ENCODE measurements at places on chromosomes 12 and 14.

GRCh38 chr12:30874455-30875321, 51.9 kb upstream of the TSPAN11 start:
- peak; percentile 38 for DNase-seq

GRCh38 chr12:31322801-31323207, 3.1 kb downstream of the SINHCAF start:
- no peak for DNase-seq

- peak; percentile 83 for DNase-seq
Measured at GRCh38 chr12:51269174-51270066, 795 bp downstream of the SMAGP start.

DNA sequence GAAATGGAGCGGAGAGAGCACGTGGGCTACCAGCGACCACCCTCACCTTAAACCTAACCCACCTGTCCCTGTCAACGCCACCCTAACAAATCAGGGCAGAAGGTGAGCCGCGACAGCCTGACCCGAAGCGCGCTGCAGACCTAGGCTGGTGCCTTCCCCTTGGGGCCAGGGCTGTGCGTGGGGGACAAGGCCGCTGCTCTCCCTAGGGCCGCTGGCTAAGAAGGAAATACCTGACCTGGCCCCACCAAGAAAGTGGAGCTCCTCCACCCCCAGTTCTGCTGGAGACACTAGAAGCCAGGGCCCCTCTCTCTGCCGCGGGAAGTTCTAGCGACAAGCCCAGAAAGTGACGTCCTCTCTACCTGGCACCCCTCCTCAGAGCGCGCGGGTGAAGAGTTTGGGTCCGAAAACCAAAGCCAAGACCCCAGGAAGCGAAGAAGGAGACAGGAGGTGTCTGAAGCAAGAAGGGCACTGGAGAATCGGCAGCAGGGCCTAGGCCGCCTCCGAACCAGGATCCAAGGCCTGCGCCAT, 7.5 kb downstream of the SIX1 start:
- no peak for DNase-seq

GRCh38 chr14:91062600-91062999, 2.2 kb upstream of the RPS6KA5 start:
- no peak for DNase-seq

DNA sequence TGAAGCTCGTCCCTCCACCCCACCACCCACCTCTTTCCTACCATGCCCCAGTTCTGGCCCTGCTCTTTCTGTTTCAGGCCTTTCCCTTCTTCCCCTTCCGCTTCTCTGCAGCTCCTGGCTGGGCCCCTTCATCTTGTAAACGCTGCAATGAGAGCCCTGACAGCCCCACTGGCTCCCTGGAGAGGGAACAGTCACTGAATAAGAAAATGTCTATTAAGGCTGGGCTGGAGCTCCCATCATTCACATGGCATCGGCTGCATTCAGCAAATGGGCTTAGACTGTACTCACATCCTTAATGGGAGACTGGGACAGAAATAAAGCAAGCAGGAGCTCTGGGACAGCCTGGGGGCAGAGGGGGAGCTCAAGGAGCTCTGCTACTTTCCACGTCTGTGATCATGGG, 45.2 kb upstream of the TUNAR start:
- DNase-seq: no peak

GRCh38 chr14:51392416-51392815, 152.4 kb downstream of the TMX1 start:
- DNase-seq: no peak

DNA sequence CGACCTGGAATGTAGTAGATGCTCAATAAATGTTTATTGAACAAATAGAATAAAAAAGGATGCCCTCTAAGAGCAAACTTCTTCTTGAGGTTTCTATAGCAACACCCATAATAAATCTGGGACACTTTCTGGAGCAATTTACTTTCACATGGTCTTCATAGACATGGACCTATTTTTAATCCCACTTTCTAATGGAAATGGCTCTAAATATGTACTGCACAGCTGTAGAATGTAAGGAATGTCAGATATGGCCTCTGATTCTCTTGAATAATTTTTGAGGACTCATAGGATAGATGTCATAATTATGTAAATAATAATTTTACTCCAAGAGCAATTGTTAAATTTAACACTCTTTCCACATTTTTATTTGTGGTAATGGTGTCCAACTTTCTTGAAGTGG, 133.5 kb upstream of the DAAM1 start:
- DNase-seq: no peak

- no peak for DNase-seq
Measured at GRCh38 chr12:62106547-62107185, 153.5 kb upstream of the USP15 start.

- DNase-seq: no peak
Measured at GRCh38 chr12:116361414-116362223, 84.1 kb upstream of the MED13L start.

DNA sequence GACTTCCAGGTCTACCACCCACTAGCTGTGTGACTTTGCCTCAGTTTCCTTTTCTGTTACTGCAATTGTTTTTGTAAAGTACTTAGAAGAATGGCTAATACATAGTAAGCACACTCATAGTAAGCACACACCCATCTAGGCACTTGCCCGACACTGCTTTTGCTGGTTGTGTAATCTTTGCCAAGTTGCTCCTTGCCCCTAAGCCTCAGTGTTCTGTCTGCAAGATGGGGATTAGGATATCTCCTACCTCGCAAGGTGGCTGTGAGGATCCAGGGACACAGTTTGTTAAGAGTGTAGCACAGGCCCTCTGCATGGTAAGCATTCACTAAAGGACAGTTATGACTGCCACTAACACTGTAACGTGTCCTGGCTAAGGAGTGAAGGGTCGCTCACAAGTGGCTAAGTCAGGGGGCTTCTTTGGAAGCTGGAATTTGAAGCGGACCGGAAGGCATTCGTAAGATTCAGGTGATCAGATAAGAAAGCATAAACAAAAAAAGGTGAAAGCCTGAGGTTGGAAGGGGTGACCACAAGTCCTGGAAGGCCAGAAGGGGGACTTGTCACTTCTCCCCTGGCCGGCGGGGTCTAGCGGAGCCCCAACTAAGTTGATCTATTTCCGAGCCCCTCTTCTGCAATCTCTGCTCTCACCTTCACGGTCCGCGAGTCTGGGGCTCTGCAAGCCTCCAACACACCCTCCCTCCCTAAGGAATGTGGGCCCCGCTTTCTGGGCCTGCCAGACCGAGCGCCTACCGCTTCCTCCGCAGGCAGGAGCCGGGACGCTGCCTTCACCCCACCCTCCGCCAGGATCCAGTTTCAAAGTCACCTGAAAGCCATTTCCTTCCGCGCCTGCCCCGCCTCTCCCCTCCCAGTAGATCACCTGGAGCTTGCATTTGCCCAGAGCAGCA, 1.5 kb upstream of the PLEKHG3 start:
- no peak for DNase-seq

DNA sequence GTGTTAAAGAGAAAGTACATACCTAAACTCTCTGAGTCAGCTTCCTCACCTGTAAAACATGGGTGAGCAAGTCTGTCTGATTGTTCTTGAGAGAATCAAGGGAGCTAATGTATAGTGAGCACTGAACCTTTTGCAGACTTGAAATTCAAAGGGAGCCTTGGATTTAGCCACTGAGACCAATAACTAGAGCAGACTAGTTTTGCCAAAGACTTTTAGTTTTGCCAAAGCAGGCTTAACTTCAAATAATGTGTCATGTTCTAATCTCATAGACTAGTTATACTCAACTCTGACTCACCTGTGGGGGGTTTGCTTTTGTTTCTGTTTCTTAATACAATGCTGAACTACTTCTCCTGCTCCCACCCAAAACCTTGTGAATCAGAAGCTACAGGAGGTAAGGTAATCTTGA, 123.7 kb downstream of the SLC25A21 start:
- no peak for DNase-seq

DNA sequence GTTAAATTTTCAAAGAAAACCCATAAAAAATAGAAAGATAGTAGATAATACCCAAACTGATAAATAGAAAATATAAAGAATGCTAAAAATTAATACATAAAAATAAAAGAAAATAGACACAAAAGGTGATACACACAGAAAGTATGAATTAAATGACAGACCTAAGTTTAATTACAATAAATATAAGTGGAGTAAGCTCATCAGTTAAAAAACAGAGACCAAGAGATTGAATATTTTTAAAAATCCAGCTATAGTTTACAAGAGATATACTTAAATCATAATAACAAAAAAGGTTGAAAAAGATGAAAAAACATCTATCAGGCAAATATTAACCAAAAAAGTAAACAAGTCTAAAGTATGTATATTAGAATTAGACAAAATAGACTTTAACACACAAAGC, 268.2 kb downstream of the SOX5 start:
- no peak for DNase-seq

- no peak for DNase-seq
Measured at GRCh38 chr14:59868021-59868420, 2.6 kb downstream of the RTN1 start.

DNA sequence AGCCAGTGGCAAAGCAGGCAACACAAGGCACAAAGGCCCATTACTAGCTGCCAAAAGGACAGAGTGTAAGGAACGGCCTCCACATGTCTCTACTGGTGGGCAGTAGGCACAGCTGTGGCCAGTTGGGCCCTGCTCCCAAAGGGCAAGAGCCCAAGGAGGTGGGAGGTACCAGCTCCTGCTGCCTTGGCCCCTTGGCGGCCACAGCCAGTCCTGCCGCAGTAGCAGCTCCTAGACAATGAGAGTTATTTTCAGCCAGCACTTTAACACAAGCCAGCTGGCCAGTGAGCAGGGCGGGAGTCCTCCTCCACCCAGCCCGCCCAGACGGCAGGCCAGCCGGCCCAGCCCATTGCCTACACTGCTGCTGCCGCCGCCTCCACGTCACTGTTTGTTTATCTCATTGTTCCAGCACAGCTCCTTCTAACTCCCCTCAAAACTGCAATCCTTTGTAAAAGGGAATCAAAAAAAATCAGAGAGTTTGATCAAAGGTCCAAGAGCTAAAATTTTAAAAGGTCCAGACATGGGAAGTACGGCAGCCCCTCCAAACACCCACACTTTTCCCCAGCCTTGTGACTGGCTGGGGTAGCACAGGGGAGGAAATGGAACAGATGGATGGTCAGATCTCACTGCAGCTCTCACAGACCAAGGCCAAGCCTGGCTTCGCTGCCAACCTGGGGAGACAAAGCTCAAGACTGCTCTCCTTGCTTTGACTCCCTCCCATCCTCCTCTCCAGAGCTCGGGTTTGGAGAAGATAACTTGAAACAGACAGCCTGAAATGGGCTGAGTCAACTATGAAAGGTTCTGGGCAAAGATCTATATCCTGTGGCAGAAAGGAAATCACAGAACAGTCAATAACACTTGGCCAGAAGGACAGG, 33.5 kb downstream of the FMNL3 start:
- DNase-seq: peak; percentile 91

- DNase-seq: no peak
Measured at GRCh38 chr12:13169272-13169671, 27.3 kb upstream of the EMP1 start.

DNA sequence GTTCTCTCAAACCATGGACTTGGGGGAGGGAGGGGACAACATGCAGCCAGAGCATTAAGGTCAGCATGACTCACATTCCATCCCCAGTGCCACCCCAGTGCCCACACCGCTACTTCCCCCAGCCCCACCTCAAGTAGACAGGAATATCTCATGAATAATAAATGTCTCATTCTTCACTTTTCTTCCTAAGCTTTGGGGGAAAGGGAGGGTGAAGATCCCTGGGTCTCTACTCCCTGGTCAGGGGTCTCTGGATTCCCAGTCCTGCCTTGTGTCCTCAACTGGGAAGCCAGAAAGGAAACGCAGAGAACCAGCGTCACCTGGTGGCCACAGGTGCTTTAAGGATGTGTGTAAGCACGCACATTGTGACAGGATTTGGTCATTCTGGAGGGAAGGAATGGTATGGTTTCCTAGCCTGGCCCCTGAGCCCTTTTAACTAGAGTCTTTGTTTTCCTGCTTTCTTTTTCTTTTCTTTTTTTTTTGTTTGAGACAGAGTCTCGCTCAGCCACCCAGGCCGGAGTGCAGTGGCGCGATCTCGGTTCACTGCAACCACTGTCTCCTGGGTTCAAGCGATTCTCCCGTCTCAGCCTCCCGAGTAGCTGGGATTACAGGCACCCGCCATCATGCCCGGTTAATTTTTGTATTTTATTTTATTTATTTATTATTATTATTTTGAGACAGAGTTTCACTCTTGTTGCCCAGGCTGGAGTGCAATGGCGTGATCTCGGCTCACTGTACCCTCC, 3.4 kb downstream of the GPR84 start:
- DNase-seq: peak; percentile 94

DNA sequence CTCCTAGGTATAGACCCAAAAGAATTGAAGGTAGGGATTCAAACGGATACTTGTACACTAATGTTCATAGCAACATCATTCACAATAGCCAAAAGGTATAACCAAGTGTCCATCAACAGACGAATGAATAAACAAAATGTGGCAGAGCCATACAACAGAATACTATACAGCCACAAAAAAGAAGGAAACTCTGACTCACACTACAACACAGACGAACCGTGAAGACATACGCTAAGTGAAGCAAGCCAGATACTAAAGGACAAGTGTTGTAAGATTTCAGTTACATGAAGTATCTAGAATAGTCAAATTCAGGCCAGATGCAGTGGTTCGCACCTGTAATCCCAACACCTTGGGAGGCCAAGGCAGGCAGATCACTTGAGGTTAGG, 19.1 kb downstream of the CAMKK2 start:
- no peak for DNase-seq

DNA sequence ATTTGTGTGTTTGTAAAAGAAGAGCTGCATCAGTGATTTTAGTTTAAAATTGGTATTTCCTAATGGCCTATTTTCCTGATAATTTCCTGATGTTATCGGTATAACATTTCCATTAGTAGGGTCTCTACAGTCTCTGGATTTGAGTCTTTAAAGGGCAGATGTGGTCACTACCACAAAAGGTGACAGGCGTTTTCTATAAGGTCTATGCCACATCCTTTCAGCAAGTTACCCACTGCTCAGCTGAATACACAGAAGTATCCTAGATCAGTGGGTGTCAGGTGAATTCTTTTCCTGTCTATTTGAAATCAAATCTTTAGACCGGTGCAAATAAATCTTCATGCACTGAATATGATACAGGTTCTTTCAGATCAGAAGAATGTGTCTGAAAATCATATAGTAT, 90.2 kb downstream of the LIN7A start:
- no peak for DNase-seq

DNA sequence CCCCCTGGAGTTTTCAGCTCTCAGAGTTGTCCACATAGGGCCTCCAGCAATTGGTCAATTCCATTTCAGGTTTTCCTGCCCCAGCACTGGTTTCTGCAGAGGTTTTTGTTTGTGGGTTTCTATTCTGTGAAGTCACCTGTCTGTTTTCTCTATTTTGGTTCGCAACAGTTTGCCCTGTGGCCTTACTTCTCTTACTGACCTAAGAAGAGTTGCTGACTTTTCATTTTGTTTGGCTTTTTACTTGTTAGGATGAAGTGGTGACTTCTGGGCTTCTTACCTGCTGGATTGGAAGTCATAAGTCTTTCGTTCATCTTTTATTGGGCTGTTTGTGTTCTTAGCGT, 196.4 kb upstream of the PARP11 start:
- DNase-seq: no peak

Data from WERI-Rb-1 (cell line).